ENCODE measurements at places on chromosomes 12 and 14. TPM values are rescaled to one million over a fixed set of nuclear protein-coding genes. Genes with fewer than 3 reads are reported as not detected.
A peak's percentile ranks its signal among the peaks of the same experiment; 100 is the strongest.

DNA sequence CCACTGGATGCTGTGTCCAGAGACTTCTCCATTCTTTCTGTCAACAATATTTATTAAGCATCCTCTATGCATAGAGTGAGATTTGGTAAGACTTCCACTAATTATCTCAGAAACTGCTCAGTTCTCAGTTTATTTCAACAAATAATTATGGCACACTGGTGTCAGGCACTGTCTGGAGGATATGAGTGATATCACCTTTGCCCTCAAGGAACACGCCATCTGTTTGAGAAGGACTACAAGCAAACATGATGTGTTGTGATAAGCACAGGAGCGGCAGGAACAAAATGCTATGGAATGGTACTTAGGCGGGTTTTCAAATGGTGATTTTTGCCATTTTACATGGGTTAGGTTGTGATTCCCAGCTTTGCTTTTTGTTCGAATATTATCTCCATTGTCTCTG lies 229.2 kb downstream of the DPF3 start:
- no peak for DNase-seq

GSG1 gene
- total RNA-seq: not detected

SBNO1 gene
- 25.3 TPM for total RNA-seq

DNA sequence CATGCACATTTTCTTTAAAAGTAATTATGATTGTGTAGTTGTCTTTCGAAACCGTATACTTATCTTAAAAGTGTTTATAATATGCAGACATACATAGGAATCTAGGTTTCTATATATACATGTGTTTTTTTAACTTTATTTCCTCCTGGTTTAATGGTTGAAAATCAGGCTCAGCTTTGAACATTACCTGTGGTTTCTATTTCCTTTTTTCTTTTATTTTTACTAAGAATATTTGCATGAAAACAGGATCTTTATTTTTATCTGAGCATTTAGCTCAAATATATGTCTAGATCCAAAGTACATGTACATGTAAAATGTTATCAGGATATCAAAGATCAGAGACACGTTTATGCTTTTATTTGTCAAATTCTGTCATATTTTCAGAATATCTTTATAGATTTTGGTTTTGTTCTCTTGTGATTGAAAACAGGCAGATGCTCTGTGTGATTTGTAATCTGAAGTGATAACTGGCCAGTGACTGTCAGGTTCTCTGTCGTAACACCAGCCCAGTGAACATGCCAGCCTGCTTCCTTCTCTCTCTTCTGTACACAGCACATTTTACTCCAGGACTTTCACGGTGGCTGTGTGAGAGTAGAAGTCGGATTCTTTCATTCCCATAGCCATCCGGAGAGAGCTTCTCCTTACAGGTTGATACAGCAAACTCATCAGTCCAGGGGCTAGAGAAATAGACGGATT lies 13.7 kb downstream of the TCTN1 start:
- DNase-seq: no peak

GOLGA5 gene
- total RNA-seq: 24.2 TPM

DNA sequence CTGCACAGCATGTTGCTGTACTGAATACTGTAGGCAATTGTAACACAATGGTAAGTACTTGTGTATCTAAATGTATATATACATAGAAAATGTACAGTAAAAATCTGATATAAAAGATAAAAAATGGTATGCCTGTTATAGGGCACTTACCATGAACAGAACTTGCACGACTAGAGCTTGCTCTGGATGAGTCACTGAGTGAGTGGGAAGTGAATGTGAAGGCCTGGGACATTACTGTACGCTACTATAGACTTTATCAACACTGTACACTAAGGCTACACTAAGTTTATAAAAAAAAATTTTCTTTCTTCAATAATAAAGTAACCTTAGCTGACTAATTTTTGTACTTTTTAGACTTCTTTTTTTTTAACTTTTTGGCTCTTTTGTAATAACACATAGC lies 24.2 kb upstream of the NEDD1 start:
- DNase-seq: no peak

- no peak for DNase-seq
Measured at GRCh38 chr12:2343681-2344080, 290.9 kb downstream of the CACNA1C start.

GRCh38 chr12:72388322-72388721 lies 116.2 kb downstream of the TRHDE start:
- DNase-seq: no peak

GRCh38 chr12:68121143-68121542 lies 38.4 kb downstream of the IFNG start:
- DNase-seq: no peak

TTC9 gene
- total RNA-seq: 2.9 TPM

DENND5B gene
- total RNA-seq: 42.3 TPM

IGFBP6 gene
- 42.3 TPM for total RNA-seq

DNA sequence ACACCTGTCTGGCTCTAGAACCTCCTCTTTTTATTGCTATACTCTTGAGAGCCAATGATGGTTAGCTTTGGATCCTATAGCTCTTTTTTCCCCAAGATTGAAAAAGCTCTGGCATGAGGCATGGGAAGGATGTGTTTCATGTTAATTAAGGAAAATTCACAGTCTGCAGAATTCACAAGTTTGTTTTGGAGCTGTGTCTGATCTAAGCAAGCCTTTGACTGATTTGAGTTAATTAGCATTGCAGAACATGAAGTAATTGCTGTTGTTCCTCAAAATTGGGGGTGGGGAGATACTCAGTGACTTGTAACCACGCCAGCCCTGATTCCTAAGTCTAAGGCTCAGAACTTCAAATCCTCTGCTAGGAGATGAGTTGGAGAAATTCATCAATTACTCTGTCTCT lies 205.0 kb downstream of the SUDS3 start:
- no peak for DNase-seq

GRCh38 chr12:112175361-112176155 lies 50.2 kb downstream of the TRAFD1 start:
- peak; percentile 61 for DNase-seq

DNA sequence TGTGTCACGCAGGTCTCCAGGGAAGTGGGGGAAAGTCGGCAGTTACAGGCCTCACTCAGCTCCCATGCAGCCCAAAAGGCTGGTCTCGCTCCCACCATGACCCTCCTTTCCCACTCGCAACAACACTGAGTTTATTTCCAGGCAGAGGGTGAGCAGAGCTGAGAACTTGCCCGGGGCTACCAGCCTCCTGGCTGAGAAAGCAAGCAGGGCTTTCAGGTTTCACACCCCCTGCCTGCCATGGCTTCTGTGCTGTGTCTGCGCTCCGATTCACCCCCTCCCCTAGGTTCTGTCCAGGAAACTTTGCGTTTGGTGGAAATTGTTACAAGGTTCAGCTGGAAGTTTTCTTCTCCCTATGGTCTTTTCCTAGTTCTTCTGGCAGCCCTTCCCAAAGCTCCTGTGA lies 17.1 kb downstream of the OR10G2 start:
- DNase-seq: no peak

DNA sequence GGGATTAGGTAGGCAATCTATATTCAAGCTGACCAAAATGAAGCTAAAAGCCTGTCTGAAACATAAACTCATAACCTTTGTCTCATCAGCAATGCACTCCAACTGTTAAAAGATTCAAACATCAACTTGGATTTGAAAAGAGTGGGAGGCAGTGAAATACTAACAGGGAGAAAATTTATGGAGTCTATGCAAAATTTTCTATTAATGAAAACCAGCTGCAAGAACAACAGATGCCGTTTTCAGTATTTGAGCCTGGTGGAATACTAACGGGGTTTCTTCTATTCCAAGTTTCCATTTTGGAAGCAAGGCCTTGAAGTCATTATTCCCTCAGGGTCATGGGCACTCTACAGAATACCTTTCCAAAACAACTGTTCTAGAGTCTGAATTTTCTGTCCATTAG lies 88.3 kb downstream of the LRP6 start:
- DNase-seq: no peak

ACOT6 gene
- total RNA-seq: not detected

DNA sequence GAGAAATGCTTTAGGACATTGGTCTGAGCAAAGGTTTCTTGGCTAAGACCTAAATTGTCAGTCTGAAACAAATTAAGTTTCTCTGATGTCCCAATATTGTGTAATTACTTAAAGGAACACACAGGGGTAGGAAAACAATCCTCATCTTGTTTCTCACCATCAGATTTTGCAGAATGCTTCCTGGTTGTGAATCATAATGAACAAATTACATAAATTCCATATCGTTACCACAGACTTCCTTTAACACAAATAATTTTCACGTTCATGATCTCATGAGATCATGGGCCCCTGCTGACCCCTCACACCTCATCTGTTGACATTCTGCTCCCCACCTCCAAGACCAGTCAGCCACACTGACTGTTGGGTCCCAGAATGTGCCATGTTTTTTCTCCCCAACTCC lies 194.1 kb downstream of the MON2 start:
- DNase-seq: no peak

GRCh38 chr12:19988948-19989347 lies 379.4 kb upstream of the PDE3A start:
- no peak for DNase-seq

DNA sequence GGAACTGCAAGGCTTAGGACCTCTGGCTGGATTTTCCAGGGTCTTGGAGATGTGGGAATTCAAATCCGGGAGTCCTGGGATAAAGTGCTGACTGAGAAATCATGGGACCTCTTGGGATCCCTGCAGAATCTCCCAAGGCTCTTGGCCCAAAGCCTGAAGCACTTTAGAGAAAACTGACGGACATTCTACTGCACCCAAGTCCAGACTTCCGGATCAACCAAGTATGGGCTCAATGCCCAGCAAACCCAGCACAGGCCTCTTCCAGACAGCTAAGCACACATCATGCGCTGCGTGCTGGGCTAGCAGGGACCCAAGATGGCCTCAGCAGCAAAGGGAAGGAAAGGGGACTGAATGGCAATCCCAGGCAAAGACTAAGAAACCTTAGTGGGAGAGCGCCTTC lies 85.0 kb downstream of the ACTN1 start:
- DNase-seq: no peak

- no peak for DNase-seq
Measured at GRCh38 chr12:56081393-56082347, 1.7 kb downstream of the ERBB3 start.

BEST3 gene
- 0.73 TPM for total RNA-seq

DNA sequence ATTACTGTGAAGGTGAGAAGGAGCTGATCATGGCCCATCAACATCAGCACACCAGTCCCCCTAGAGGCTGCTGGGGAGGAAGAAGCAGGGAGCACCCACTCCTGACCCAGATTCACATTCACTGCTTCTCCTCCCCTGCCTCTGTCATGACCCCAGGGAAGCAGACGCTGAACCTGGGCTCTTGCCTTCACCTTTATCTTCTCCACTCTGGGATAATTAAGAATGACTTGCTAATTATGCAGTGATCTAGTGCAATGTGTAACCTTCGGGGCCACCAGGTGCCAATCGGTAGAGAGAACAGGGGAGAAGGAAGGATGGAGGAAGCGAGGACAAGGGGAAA lies 44.4 kb upstream of the IQSEC3 start:
- DNase-seq: no peak

GRCh38 chr12:125455556-125455955 lies 390.3 kb downstream of the AACS start:
- no peak for DNase-seq

CERS5 gene
- total RNA-seq: 18.9 TPM

C1QL4 gene
- not detected for total RNA-seq

GRCh38 chr12:21065845-21066244 lies 65.1 kb upstream of the SLCO1B1 start:
- no peak for DNase-seq

Data from cardiac septum (tissue), 1 donor.